ENCODE measurements at places on chromosomes 2 and 18. TPM values are rescaled to one million over a fixed set of nuclear protein-coding genes. Genes with fewer than 3 reads are reported as not detected.
A peak's percentile ranks its signal among the peaks of the same experiment; 100 is the strongest.

GRCh38 chr2:239274391-239275043, 126.3 kb downstream of the HDAC4 start:
- DNase-seq, result peak; percentile 75
- H3K27ac ChIP-seq, result peak overlapping the region; percentile 85
- H3K4me3 ChIP-seq, result peak overlapping the region; percentile 30
- no peaks in the 10 kb centered on the region for H3K27me3 ChIP-seq

DNA sequence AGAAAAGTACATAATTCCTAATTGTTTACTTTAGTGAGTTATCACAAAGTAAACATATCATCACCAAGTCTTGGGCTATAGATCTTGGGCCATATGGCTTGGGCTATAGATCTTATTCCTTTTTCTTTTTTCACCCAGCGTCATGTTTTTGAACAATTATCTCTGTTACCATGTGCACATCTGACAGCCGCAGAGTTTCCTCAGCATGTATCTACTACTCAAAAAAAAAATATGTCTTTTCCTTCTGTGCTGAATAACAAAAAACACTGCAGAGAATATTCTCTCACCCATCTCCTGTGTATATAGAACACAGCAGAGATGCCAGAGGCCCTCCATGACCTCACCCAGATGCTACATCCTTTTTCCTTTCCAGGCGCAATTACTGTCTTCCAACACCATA, 76.2 kb upstream of the MYO3B start:
- H3K27ac ChIP-seq, result no peak overlapping the region
- no peaks in the 10 kb centered on the region for H3K36me3 ChIP-seq
- no peak overlapping the region for H3K4me3 ChIP-seq
- DNase-seq, result no peak
- no peaks in the 10 kb centered on the region for H3K4me1 ChIP-seq

GRCh38 chr2:100412881-100413321, 4.6 kb downstream of the CHST10 start:
- no peaks in the 10 kb centered on the region for H3K36me3 ChIP-seq
- no peak overlapping the region for H3K27ac ChIP-seq
- peaks cover 7% of the 10 kb centered on the region for H3K4me1 ChIP-seq
- DNase-seq, result no peak
- H3K4me3 ChIP-seq, result no peak overlapping the region

- H3K36me3 ChIP-seq, result no peaks in the 10 kb centered on the region
- H3K4me3 ChIP-seq, result no peak within 1 kb of the TSS
- no peak for DNase-seq
- no peaks in the 10 kb centered on the region for H3K4me1 ChIP-seq
- no peaks in the 10 kb centered on the region for H3K27me3 ChIP-seq
Observed at GRCh38 chr2:202072737-202073401, at the start of gene KIAA2012. KIAA2012 (plus strand) TSS chr2:202073255; CDS start chr2:202073628, 373 bp downstream.

DNA sequence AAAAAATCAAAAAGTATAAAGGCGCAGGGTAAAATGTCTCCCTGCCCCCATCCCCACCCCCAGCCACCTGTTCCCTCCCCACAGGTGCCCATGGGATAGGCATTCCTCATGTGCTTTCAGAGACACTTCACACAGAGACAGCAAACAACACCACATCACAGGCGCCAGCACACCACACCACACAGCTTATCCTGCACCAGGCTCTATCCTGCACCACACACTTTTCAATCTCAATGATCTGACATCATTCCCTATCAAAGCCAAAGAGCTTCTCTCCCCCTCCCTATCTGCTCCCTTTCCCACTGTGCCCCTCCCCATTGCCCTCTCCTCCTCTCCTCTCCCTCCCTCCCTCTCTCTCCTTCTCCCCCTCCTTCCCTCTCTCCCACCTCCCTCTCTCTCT, 15.5 kb downstream of the FAM178B start:
- H3K4me1 ChIP-seq, result no peaks in the 10 kb centered on the region
- no peak overlapping the region for H3K27ac ChIP-seq
- H3K36me3 ChIP-seq, result no peaks in the 10 kb centered on the region
- H3K27me3 ChIP-seq, result no peaks in the 10 kb centered on the region
- DNase-seq, result no peak

DNA sequence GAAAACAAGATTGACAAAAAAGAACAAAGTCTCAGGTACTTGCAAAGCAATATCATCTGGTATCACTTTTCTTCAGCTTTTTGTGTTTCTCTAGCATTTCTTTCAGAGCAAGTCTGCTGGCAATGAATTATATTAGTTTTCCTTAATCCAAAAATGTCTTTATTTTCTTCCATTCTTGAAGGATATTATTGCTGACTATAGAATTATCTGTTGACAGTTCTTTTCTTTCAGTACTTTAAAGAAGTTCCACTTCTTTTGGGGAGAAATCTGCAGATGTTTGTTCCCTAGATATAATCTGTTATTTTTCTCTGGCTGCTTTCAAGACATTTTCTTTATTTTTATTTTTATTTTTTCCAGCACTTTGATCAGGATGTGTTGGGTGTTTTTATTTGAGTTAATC, 161.8 kb upstream of the SPRED2 start:
- H3K4me3 ChIP-seq, result no peak overlapping the region
- no peak for DNase-seq
- no peak overlapping the region for H3K27ac ChIP-seq
- no peaks in the 10 kb centered on the region for H3K27me3 ChIP-seq
- no peaks in the 10 kb centered on the region for H3K36me3 ChIP-seq

- no peaks in the 10 kb centered on the region for H3K4me1 ChIP-seq
- no peak overlapping the region for H3K27ac ChIP-seq
- no peaks in the 10 kb centered on the region for H3K27me3 ChIP-seq
- DNase-seq, result no peak
- no peaks in the 10 kb centered on the region for H3K36me3 ChIP-seq
Observed at GRCh38 chr18:10299643-10300042, 154.8 kb upstream of the APCDD1 start.

GRCh38 chr2:99886418-99886817, 256.0 kb downstream of the AFF3 start:
- no peaks in the 10 kb centered on the region for H3K36me3 ChIP-seq
- no peak overlapping the region for H3K4me3 ChIP-seq
- H3K27ac ChIP-seq, result no peak overlapping the region
- H3K27me3 ChIP-seq, result no peaks in the 10 kb centered on the region
- no peaks in the 10 kb centered on the region for H3K4me1 ChIP-seq

DNA sequence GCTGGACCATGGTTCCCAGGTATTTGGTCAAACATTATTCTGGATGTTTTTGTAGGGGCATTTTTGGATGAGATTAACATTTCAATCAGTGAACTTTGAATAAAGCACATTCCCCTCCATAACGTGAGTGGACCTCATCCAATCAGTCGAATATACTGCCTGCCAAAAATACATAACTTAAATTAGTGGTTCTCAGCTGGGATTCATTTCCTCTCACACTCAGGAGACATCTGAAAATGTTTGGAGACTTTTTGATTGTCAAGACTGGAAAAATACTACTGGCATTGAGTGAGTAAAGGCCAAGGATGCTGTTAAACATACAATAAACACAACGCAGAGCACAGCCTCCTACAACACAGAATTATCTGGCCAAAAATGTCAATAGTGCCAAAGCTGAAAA, 198.2 kb downstream of the MYO1B start:
- no peak overlapping the region for H3K4me3 ChIP-seq
- H3K4me1 ChIP-seq, result no peaks in the 10 kb centered on the region
- DNase-seq, result no peak
- no peaks in the 10 kb centered on the region for H3K27me3 ChIP-seq

- H3K4me1 ChIP-seq, result no peaks in the 10 kb centered on the region
- no peak overlapping the region for H3K27ac ChIP-seq
- H3K36me3 ChIP-seq, result no peaks in the 10 kb centered on the region
- no peak overlapping the region for H3K4me3 ChIP-seq
- no peak for DNase-seq
Observed at GRCh38 chr2:220129391-220129790, 502.0 kb downstream of the SLC4A3 start.

GRCh38 chr18:77567205-77567604, 317.6 kb downstream of the GALR1 start:
- H3K4me3 ChIP-seq, result no peak overlapping the region
- no peaks in the 10 kb centered on the region for H3K4me1 ChIP-seq
- DNase-seq, result no peak
- no peaks in the 10 kb centered on the region for H3K36me3 ChIP-seq

GRCh38 chr2:170670651-170671050, 44.5 kb upstream of the SP5 start:
- H3K4me3 ChIP-seq, result no peak overlapping the region
- H3K4me1 ChIP-seq, result no peaks in the 10 kb centered on the region
- H3K27ac ChIP-seq, result no peak overlapping the region
- DNase-seq, result no peak

- H3K4me1 ChIP-seq, result no peaks in the 10 kb centered on the region
- DNase-seq, result no peak
- H3K4me3 ChIP-seq, result no peak overlapping the region
- H3K36me3 ChIP-seq, result no peaks in the 10 kb centered on the region
- no peak overlapping the region for H3K27ac ChIP-seq
Observed at GRCh38 chr2:194495046-194495445, 1162.0 kb upstream of the SLC39A10 start.

- no peaks in the 10 kb centered on the region for H3K27me3 ChIP-seq
- H3K27ac ChIP-seq, result no peak overlapping the region
- H3K4me1 ChIP-seq, result no peaks in the 10 kb centered on the region
Observed at GRCh38 chr2:159873258-159873657, 75.2 kb upstream of the CD302 start.

- no peak for DNase-seq
- no peak overlapping the region for H3K27ac ChIP-seq
- H3K36me3 ChIP-seq, result peaks cover 70% of the 10 kb centered on the region
- H3K4me1 ChIP-seq, result no peaks in the 10 kb centered on the region
Observed at GRCh38 chr2:37068686-37069085, 15.5 kb downstream of the HEATR5B start.

- H3K4me3 ChIP-seq, result no peak overlapping the region
- H3K27me3 ChIP-seq, result no peaks in the 10 kb centered on the region
- peaks cover 6% of the 10 kb centered on the region for H3K4me1 ChIP-seq
Observed at GRCh38 chr2:74851191-74851566, 17.3 kb downstream of the HK2 start.

DNA sequence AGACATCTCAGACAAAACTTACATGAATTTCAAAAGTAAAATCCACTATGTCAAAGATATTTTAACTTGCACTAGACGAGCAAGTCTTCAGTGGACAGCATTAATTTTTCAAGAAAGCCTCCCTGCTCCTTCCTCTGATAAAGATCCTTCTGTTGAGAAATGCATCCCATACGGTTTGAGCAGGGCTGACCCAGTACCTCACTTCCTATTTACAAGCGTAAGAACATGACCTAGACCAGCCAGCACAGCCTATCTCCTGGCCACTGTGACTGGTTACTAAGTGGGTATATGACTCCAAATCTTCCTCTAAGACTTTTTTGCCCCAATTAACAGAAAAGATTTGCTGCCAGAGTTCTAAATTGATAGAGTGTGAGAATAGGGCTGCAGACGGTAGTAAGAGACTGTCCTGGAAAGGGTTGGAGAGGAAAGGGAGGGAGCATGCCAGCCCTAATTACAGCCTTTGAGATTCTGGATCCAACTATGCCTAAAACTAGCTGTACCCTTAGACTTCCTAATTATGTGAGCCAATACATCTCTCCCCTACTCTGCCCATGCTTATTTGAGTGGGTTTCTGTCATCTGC, 108.4 kb downstream of the PRELID3A start:
- no peak overlapping the region for H3K4me3 ChIP-seq
- H3K36me3 ChIP-seq, result no peaks in the 10 kb centered on the region
- peak; percentile 13 for DNase-seq
- H3K27ac ChIP-seq, result no peak overlapping the region
- H3K27me3 ChIP-seq, result no peaks in the 10 kb centered on the region

DNA sequence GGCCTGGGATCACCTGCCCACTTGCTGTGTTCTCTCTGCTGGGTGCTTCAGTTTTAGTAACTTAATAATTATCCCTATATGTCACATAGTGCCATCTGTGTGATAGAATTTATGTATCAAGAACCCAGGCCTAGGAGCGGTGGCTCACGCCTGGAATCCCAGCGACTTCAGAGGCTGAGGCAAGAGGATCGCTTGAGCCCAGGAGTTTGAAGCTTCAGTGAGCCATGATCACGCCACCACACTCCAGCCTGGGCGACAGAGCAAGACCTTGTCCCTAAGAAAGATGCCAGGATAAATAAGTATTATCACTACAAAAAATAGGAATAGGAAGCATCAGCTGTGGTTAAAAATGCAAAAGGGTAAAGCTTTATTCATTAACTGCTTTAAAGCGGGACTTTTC, 240.8 kb downstream of the FAM210A start:
- peaks cover 3% of the 10 kb centered on the region for H3K4me1 ChIP-seq
- no peak overlapping the region for H3K27ac ChIP-seq
- no peaks in the 10 kb centered on the region for H3K27me3 ChIP-seq
- H3K36me3 ChIP-seq, result no peaks in the 10 kb centered on the region

GRCh38 chr2:199738727-199739412, 112.1 kb downstream of the FTCDNL1 start:
- no peak overlapping the region for H3K27ac ChIP-seq
- no peak for DNase-seq
- no peaks in the 10 kb centered on the region for H3K27me3 ChIP-seq
- H3K36me3 ChIP-seq, result no peaks in the 10 kb centered on the region
- H3K4me3 ChIP-seq, result no peak overlapping the region

DNA sequence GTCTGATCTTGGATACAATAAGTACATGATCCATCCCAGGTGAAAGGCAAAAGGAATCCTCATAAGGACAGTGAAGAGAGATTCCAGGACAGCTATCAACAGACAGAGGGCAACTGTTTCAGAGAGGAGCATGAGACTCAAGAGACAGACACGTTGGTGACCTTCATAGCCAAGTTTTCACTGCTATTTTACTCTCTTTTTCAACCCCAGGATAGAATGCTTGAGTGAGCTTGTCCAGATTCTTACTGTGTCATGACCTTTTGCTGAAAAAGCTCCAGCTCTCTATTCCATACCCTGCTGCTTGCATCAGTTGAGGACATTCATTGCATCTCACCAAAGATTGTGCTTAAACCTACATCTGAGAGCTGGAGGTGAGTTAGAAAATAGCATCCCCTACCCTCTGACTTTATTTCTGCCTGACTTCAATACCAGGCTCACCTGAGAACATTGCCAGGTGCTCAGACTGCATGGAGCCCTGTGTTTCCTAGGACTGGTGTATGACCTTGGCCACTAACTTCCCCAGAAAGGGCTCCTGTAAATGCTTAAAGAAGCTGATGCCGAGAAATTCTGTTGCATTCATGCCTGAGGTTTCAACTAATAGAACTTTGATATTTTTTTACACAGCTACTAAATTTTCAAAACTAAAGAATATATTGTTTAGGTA, 70.4 kb upstream of the TMEM17 start:
- DNase-seq, result no peak
- H3K36me3 ChIP-seq, result no peaks in the 10 kb centered on the region
- H3K4me1 ChIP-seq, result no peaks in the 10 kb centered on the region
- H3K27ac ChIP-seq, result no peak overlapping the region
- H3K27me3 ChIP-seq, result no peaks in the 10 kb centered on the region

GRCh38 chr2:19873014-19873413, 28.8 kb downstream of the TTC32 start:
- H3K27me3 ChIP-seq, result no peaks in the 10 kb centered on the region
- no peaks in the 10 kb centered on the region for H3K36me3 ChIP-seq
- DNase-seq, result no peak

PRSS56 gene
- not detected for total RNA-seq

ARHGAP15 gene
- 33.8 TPM for total RNA-seq

CROCC2 gene
- total RNA-seq, result 0.07 TPM

PLA2R1 gene
- 11.6 TPM for total RNA-seq

SOWAHC gene
- total RNA-seq, result 10.9 TPM

ALPG gene
- not detected for total RNA-seq

Measured in adrenal gland (tissue), 19 donors.